ENCODE measurements at places on chromosomes 16 and 17.

DNA sequence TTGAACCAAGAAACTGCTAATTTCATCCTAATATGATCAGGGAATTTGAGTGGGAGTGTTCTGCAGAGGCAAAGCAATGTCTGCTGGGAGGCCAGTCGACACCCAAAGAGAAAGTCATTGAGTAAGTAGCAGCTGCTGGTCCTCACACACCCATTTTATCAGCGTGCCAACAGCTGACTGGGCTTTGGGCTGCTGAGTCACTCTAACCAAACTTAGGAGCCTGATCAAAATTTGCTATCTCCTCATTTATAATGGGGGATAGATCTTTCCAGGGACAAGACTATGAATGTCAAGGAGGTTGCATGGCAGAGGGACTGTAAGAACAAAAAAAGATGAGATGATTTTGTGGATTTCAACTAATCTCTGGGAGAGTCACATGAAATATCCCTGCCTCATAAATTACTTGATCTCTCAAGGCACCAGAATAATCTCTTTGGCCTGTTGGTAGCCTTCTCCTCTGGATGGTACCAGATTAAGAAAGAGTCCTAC lies 32.9 kb downstream of the CPSF4L start:
- peak; percentile 27 for DNase-seq

- peak; percentile 47 for DNase-seq
These were observed 1.8 kb downstream of the NETO2 start for GRCh38 chr16:47141773-47142485.

DNA sequence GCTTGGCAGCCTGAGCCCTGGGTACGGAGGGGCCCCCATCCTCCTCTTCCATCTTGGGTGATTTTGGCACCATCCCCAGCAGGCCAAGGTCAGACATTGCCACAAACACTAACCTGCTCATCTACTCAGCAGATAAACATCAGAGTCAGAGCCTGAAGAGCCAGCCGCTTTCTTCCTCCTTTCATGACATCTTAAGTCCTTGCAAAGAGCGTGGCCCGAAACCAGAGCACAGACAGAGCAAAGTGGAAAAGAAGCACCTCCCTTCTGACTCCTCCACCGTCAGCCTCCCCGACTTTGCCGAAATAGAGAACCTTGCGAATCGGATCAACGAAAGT lies 60.4 kb upstream of the RPH3AL start:
- DNase-seq: no peak

- peak; percentile 91 for DNase-seq
These were observed at the start of gene GSE1 for GRCh38 chr16:85612801-85613603. GSE1 (plus strand) TSS chr16:85613322; CDS start chr16:85613392, 70 bp downstream.

GRCh38 chr16:1615761-1616160 lies 3.6 kb downstream of the CRAMP1 start:
- no peak for DNase-seq

DNA sequence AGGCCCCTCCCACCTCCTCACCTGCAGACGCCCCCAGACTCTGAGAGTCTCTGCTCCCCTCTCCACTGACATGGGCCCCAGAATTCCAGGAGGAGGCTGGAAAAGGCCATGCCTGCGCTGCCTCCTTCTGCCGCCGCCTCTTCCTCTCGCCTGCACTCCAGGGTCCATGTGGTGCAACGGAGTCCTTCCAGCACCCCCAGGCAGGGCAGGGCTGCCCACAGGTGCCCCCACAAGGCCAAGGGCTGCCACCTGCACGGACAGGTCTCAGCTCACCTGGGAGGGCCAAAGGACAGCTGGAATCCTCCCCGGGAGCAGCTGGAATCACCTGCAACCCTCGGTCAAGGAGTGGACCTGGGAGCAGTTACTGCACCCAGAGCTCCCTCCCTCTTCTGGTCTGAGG lies 194.9 kb downstream of the RBFOX3 start:
- no peak for DNase-seq

DNA sequence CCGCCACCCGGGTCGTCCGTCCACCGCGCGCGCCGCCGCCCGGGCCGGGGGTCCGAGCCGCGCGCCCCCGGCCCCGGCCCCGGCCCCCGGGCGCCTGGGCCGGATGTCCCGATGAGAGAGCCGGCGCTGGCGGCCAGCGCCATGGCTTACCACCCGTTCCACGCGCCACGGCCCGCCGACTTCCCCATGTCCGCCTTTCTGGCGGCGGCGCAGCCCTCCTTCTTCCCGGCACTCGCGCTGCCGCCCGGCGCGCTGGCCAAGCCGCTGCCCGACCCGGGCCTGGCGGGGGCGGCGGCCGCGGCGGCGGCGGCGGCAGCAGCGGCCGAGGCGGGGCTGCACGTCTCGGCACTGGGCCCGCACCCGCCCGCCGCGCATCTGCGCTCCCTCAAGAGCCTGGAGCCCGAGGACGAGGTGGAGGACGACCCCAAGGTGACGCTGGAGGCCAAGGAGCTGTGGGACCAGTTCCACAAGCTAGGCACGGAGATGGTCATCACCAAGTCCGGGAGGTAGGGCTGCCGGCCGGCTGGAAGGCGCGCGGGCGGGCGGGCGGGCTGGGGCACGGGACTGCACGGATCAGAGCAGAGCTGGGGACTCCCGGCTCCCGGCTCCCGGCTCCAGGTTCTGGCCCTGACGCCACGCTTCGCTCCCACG lies 548 bp downstream of the TBX2 start:
- DNase-seq: no peak

GRCh38 chr16:17259751-17260270 lies 210.9 kb downstream of the XYLT1 start:
- no peak for DNase-seq

DNA sequence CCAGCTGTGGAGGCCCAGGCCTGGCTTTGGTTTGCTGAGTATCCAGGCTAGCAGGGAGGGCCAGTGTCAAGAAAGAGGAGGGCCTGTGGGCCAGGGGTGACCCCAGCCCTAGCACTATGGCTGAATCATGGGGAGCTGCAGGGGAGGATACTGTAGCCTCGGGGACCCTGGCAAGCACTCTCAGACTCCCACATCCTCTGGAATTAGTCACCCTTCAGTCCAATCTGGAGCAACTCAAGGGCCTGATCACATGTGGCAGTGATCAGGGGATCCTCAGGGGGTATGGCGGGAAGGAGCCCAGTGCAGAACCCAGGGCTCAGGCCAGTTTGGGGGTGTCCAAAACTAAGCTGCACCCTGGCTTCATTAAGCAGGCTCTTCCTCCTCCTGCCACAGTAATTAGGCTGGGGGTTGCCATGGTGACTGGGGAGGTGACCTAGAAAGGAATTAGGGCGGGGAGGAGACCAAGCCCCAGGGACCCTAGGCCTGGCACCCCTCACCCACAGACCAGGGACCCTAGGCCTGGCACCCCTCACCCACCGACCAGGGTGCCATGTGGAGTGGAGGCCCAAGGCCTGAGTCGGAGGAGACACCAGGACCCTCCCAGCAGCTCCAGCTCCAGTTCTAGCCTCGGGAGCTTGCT lies 5.8 kb downstream of the NLGN2 start:
- no peak for DNase-seq

- DNase-seq: no peak
These were observed 15.6 kb downstream of the COL1A1 start for GRCh38 chr17:50185631-50186471.

GRCh38 chr16:60674241-60674640 lies 1362.0 kb downstream of the CDH8 start:
- DNase-seq: no peak

GRCh38 chr17:68576137-68576536 lies 25.0 kb downstream of the FAM20A start:
- no peak for DNase-seq

GRCh38 chr16:78957317-78958100 lies 643.0 kb downstream of the MAF start:
- no peak for DNase-seq

- DNase-seq: no peak
These were observed 66.3 kb upstream of the METRNL start for GRCh38 chr17:83012868-83013778.

- DNase-seq: no peak
These were observed 2.8 kb downstream of the RBFOX3 start for GRCh38 chr17:79607940-79608623.

DNA sequence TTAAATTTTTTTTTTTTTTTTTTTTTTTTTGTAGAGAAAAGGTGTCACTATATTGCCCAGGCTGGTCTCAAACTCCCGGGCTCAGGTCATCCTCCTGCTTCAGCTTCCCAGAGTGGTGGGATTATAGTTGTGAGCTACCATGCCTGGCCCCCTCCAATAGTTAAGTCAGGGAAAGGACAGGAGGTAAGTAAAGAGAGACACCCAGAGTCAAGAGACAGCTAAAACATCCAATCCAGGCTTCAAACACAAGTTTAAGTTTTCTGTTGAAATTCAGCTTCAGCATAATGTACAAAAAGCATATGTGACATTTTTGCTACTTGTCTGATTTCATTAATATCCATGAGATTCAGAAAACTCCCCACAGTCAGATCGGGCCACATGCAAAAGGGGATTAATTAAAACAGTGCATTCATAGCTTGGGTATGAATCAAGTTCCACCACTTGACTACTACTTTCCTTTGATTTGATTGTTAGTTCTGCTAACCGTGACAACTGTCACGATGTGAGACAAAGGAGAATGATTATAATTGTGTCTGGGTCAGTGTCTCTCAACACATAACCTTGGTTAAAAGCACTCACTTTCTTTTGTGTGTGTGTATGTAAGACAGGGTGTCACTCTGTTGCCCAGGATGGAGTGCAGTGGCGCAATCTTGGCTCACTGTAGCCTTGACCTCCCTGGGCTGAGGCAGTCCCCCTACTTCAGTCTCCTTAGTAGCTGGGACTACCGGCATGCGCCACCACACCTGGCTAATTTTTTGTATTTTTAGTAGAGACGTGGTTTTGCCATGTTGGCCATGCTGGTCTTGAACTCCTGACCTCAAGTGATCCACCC lies 184.9 kb downstream of the PARN start:
- no peak for DNase-seq

DNA sequence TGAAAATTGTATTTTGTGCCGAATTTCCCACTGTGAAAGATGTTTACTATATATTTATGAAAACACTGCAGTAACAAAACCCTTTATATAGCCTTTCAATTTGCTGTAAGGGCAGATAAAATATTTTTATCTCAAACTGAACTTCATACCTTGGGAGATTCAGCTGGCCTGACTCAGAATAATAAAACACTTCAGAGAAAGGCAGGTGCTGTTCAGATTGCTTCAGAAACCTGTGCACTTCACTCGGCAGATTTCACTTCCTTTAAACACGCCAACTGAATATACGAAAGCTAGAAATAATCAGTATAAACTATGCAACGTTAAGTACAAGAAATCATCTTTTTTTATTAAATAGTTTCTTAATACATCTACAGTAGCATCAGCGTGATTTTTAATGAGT lies 839.1 kb upstream of the RBFOX1 start:
- no peak for DNase-seq

DNA sequence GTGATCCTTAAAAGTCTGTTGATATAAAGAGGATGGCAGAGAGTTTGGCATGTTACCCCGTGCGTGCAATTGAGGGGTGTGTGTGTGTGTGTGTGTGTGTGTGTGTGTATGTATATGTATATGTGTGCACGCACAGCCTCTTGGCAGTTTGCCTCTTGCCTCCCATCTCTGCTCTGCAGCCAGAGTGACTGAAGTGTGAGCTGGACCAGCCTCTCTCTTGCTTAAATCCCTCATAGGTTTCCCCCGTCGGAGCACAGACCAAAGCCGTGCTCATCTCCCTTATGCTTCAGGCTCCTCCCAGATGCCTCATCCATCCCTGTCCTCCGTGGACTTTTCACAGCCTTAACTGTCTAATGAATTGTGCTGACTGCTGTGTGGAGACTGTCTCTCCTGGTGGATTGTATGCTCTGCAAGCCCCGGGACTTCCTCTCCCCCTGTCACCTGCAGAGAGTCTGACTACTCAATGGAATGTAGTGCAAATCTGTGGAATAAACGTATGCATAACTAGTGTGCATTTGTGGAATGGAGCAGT lies 413.5 kb downstream of the CPPED1 start:
- no peak for DNase-seq

GRCh38 chr17:21463779-21464407 lies 87.7 kb downstream of the KCNJ12 start:
- DNase-seq: no peak

GRCh38 chr17:62967205-62967529 lies 1.1 kb downstream of the TANC2 start:
- DNase-seq: no peak

- no peak for DNase-seq
These were observed 39.0 kb downstream of the YWHAE start for GRCh38 chr17:1360975-1361374.

DNA sequence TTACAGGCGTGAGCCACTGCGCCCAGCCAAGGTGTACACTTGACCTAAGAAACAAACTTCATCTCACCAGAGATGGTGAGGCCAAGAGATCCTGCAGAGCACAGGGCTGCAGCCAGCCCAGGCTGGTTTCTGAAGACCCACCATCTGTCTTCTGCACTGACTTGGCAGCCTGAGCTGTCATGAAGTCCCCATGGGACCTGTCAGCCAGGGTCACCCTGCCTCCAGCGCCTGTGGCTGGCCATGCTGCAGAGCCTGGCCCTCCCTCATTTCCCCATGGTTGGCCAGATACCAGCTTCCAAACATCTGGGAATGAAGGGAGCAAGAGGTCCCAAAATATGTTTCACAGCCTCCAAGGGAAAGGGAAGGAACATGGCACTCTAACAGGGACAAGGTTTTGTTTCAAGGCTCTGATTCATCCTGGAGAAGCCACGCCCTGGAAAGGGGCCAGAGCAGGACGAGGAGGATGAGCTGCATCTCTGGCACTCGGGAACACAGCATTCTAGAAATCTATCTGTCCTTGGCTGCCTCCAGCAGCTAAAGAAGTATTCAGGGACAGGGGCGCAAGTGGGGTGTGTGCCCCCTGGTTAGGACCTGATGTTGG lies 45.3 kb downstream of the DDX19A start:
- no peak for DNase-seq

DNA sequence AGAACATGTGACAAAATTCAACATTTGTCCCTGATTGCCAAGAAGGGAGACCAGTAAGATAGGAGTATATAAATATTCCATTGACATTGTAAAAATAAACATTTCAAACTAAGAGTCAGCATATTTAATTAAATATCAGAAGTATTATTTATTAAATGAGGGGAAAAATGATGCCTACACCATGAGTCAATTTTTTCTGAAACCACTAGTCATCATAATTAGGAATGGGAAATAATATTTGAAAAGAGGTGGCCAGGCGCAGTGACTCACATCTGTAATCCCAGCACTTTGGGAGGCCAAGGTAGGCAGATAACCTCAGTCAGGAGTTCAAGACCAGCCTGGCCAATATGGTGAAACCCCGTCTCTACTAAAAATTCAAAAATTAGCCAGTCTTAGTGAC lies 2.1 kb downstream of the CMTM1 start:
- DNase-seq: no peak

DNA sequence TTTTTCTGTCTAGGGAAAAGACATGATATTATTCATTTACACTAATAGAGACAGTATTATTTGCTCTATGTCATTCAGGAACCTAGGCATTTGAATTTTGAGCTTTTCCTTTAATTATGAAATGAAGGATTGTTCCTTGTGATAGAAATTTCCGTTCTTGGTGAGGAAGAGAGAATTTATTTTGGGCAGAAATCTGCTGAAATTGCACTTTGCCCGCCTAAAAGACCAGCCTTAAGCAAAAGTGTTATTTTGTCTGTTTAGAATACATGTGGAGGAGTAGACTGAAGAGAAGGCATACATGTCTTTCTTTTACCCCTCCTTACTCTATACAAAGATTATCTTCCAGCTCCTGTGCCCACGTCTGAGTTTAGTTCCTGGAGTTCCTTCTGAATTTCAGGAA lies 16.8 kb upstream of the KRT10 start:
- no peak for DNase-seq

Measured in GM12892 (cell line).